RPMI8226 (cell line): ENCODE measurements at places on chromosomes 7 and 10.

GRCh38 chr7:97006055-97006815 lies 882 bp downstream of the DLX6 start:
- DNase-seq, result peak; percentile 53

GRCh38 chr7:26472971-26473370 lies 181.3 kb downstream of the SNX10 start:
- no peak for DNase-seq

- DNase-seq, result no peak
Measured at GRCh38 chr10:71622616-71623015, 97.0 kb downstream of the C10orf105 start.

DNA sequence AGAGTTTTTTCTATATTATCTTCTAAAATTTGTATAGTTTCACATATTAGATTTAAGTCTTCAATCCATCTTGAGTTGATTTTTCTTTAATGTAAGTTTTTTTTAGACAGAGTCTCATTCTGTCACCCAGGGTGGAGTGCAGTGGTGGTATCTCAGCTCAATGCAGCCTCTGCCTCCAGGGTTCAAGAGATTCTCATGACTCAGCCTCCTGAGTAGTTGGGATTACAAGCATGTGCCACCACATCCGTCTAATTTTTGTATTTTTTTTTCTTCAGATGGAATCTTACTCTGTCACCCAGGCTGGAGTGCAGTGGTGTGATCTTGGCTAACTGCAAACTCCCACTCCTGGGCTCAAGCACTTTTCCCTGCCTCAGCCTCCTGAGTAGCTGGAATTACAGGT lies 143.4 kb upstream of the ZNF92 start:
- DNase-seq, result no peak

DNA sequence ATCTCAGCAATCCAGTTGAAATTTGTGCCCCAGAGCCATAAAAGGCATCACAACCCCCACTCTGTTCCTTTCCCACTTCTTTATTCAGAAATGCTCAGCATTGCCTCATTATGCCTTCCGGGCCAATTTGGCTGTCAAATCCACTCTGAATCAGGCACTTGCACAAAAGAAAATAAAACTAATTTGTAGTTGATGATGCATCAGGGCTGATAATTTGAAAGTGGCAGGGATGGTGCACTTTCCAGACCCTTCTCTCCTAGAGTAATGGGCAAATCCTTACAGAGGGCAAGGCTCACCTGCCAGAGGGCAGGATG lies 147.9 kb upstream of the PDE1C start:
- no peak for DNase-seq

DNA sequence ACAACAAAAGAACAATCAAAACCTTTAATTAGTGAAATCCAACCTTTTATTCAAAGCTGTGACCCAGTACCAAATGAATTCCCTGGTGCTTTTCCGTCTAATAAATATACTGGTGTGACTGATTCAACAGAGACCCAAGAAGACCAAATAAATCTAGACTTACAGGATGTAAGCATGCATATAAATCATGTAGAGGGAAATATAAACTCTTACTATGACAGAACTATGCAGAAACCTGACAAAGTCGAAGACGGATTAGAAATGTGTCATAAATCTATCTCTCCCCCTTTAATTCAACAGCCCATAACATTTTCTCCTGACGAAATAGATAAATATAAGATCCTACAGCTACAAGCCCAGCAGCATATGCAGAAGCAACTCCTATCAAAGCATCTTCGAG lies 540.6 kb upstream of the TEX47 start:
- DNase-seq, result no peak

DNA sequence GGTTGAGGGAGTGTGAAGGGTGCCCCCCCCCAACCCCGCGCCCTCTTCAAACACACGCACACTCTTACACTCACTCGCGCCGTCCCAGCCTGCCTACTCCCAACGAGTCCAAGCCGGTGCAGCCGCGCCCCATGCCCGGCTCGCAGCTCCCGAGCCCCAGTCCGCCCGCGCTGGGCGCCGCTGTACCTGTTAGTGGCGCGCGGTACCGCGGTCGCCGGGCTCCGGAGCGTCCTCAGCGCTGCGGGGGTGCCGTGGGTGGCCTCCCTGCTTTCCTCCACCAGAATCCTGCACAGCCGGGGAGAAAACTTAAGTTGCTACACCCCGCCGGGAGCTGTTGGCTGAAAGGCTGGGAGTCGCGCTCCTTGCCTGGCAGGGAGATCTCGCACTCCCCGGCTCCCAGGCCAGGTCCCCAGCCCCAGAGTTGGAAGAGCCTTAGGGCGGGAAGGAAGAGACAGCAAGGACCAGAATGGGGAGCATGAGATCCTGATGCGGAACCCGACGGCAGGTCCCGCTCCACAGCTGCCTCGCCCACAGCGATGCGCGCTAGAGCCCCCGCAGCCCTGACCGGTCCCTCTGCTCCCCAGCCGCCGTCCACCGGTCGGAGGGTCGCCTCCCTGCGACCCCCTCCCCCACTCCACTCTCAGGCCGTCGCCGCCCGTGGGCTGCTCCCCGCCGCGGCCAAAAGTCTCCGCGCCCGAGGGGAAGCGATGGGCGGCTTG lies 863 bp downstream of the ST8SIA6 start:
- no peak for DNase-seq

DNA sequence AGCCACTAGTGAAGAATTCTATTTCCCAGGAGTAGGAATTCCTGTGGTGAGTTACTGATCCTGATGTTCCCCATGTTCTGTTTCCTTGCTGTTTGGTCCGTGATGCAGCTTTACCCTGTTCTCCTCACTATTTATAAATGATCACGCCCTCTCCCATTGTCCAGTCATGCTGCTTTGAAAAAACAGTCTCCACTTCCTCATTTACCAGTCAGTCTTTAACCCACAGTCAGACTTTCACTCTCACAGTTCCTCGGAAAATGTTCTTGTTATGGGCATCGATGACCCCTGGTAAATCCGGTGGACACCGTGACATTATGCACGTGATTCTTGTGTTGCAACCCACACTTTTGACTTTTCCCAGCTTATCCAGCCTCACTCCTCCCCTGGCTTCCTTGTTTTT lies 14.4 kb downstream of the SCIN start:
- DNase-seq, result peak; percentile 56

- no peak for DNase-seq
Measured at GRCh38 chr10:45373003-45373575, 927 bp upstream of the ALOX5 start.

- DNase-seq, result no peak
Measured at GRCh38 chr7:122833888-122834570, 52.2 kb downstream of the CADPS2 start.

- DNase-seq, result no peak
Measured at GRCh38 chr7:54689394-54690049, 69.5 kb downstream of the SEC61G start.

DNA sequence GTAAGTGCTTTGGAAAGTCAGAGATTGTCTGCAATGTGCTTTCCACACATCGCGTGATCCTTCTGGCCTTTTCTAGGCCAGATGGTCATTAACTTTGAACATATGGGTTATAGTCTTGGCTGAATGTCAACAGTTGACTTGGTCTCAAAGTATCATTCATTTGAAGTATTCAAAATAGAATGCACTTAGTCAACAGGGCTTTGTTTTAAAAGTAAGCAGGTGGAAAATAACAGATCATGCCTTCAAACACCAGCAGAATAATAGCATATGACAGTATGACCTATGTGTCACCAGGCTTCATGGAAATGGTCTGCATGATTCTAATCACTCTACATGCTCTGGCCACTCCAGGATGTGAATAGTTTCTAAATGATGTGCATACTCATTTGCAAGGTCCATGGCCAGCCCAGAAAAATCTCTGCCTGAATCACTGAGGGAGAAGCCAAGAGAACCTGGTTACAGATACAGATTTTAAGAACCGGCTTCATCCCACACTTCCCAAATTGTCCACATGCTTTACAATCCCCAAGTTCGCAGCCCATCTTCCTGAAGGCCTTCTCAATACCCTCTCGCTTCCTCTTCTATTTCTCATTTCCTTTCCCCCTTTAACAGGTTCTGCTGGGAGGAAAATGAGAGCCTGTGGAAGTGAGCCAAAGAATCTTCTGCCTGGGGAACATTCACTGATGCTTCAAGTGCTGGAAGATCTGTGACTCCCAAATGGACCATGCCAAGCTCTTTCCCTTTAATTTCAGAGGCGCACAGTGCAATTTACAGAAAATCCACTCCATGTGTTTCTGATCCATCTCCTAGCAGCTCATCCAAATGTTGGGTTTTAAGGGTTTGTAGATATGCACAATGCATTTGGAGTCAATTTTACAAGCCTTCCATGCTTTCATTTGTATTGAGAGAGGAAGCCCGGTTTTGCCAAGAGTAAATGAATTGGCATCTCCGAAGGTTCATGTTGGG lies 122.8 kb upstream of the GDF10 start:
- DNase-seq, result no peak

- DNase-seq, result no peak
Measured at GRCh38 chr7:150917969-150918368, 60.2 kb downstream of the KCNH2 start.

DNA sequence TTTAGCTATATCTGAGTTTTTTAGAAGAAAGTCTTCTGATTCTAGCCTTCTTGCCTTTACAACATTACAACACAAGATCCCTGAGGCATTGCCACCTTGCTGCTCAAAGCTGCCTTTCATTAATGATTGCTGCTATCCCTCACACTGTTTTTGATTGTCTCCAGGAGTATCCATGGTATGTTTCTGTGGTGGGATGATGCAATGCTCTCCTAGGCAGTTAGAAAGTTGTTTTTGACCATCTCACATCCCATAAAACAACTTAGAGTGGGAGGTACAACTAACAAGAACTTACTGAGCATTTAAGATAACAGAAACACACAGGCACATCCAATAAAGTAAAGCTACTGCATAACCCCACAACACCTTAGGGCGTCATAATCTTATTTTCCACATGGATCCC lies 1156.0 kb upstream of the LRRTM3 start:
- no peak for DNase-seq

GRCh38 chr10:133525444-133525843 lies 1.7 kb upstream of the CYP2E1 start:
- DNase-seq, result no peak

GRCh38 chr7:5314864-5315263 lies 32.1 kb downstream of the SLC29A4 start:
- no peak for DNase-seq

DNA sequence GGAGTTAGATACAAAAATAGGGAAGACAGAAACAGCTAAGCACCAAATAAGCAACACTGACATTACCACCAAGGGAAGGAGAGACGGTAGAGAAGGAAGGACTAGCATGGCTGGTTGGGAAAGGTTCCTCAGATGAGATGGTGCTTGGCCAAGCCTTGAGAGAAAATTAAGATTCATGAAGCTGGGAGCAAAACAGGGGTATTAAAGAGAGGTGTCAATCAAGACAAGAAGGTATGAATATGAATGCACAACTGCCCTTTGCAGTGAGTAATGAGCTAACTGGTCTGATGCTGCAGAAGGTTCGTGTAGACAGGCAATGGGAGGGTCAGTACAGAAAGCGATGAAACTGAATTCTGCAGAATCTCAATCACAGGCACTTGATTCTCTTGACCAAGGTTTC lies 67.7 kb downstream of the SLC37A3 start:
- no peak for DNase-seq

DNA sequence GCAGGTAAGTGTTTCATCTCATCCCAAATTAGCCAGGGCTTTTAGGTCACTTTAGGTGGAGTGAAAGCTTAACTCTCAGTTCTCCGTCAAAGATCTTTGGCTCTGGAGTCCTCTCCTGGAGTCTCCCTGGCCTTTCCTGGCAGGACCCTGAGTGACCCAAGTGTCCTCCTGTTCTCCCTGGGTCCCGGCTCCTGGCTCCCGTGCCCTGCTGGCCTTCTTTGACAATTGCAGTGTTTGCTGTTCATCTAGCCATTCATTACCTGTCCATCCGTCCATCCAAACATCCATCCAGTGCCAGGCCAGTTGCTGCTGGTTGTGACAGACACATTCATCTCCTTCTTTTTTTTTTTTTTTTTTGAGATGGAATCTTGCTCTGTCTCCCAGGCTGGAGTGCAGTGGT lies 6.2 kb upstream of the TPST1 start:
- peak; percentile 19 for DNase-seq

GRCh38 chr10:12907656-12908055 lies 93.9 kb downstream of the CCDC3 start:
- DNase-seq, result no peak

DNA sequence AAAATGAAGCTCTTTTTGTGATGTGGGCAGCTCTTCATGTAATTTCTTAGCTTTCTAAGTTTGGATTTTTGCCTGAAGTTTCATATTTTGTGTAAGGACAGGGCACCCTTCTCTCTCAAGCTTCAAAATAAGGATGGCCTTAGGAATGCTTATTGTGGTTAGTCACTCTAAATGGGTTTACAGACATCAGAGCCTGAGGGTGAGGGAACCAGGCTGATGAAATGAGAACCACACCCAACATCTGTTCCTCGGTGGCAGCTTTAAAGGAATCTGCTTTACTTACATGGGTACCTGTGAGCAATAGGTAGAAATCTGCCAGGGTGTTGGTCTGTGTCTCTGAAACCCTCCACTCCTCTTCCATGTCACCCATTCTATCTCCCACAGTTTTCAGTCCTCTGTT lies 174.3 kb downstream of the EMX2 start:
- no peak for DNase-seq

GRCh38 chr7:108697254-108697653 lies 127.6 kb downstream of the DNAJB9 start:
- no peak for DNase-seq

DNA sequence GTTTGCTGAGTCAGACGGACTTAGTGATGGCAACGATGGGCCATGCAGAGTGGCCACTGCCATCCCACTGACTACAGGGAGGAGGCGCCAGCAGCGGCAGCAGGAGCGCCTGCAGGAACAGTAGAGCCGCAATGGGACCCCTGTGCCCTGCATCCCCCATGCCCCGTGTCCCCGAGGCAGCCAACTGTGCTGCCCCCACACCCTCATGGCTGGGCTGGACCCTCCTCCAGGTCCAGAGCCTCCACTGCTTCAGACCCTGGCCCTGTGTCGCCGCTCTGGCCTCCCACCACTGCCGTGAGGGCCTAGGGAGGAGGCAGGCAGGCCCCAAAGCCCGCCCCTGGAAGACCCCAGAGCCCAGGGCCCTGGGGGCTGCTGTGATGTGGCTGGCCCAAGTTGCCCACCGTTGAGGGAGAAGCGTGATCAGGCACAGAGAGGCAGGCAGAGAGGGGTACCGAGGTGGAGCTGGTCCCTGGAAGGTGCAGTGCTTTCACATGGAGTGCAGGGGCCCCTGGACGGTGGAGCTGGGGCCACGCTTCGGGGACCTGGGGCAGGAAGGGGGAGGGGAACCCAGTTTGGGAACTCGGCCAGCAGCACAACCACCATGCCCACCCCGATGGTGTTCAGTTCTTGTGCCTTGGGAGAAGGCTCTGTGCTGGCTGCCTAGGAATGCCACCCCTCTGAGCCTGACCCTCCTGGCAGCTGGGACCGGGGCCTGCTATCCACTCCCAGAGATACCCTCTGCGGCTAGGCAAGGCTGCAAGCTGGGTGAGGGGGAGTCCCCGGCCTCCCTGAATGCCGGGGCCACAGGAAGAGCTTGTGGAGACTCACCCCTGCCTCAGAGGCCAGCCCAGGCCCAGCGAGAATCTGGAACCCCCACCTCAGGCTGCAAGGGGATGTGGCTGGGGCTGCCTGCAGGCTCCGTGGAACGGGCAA lies 32.6 kb downstream of the DKK1 start:
- DNase-seq, result no peak
